Temporal lobe (tissue), 4 donors: ENCODE measurements at places on chromosomes 2 and 18. TPM values are rescaled to one million over a fixed set of nuclear protein-coding genes. Genes with fewer than 3 reads are reported as not detected.

SKOR2 gene
- not detected for total RNA-seq

PNPT1 gene
- total RNA-seq, result 21.6 TPM

TBR1 gene
- 95.6 TPM for total RNA-seq

ITSN2 gene
- 17.2 TPM for total RNA-seq

TXNDC2 gene
- total RNA-seq, result under 0.01 TPM

SERPINE2 gene
- total RNA-seq, result 41.1 TPM

LHCGR gene
- total RNA-seq, result 0.74 TPM
